Omental fat pad (tissue), 4 donors: ENCODE measurements at places on chromosomes 12 and 14. TPM values are rescaled to one million over a fixed set of nuclear protein-coding genes. Genes with fewer than 3 reads are reported as not detected.

The PTCSC3 gene
- not detected for total RNA-seq

The SLC5A8 gene
- total RNA-seq = 0.12 TPM

The ASPG gene
- 1.5 TPM for total RNA-seq

The DLST gene
- total RNA-seq = 102 TPM

The WSCD2 gene
- total RNA-seq = 1.3 TPM

DNA sequence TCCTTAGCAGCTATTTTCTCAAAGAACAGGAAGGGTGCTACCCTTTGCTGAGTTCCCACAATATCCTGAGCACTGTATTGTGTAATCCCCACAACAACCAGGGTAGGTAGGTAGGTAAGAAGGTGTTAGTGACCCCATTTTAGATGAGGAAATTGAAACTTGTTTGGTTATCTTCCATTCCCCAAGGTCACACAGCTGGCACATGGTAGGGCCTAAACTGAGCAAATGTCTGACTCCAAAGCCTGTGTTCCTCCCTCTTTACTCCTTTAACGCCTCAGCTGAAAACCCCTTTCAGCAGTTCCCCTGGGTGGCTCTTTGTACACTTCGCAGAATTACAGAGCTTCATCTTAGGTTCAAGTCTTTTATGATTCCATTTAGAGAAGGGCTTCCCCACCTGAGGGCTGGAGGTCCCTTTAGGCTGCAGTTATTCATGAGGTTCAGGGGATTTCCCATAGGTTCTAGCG lies 26.5 kb upstream of the RIC8B start:
- DNase-seq = no peak

DNA sequence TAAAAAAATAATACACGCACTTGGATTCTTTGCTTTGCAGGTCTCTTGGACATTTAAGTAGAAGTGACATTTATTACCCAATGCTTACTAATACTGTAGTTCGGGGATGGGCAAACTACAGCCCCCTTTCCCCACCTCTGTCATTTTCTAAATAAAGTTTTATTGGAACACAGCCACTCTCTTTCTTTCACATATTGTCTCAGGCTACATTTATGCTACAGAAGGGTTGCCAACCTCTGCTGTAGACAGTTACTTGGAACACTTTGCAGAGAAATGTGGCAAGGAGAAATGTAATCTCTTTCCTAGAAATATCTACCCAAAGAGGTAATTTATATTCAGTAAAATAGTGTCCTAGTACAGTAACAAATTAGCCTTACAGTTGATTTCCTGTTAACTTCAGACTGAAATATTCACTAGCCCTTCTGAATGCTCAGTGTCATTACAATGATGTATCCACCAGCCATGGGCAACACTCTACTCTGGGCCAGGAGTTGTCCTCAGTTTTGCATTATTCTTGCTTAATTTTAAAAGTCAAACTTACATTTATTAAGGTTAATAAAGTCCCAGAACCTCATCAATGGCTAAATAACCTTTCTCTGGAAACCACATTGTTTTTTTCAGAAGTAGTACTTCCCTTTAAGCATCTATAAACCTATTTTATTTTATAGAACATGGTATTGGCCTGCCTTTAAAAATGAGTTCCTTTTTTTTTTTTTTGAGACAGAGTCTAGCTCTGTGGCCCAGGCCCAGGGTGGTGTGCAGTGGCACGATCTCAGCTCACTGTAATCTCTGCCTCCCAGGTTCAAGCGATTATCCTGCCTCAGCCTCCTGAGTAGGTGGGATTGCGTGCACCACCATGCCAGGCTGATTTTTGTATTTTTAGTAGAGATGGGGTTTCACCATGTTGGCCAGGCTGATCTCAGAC lies 269.6 kb upstream of the AMIGO2 start:
- no peak for DNase-seq

DNA sequence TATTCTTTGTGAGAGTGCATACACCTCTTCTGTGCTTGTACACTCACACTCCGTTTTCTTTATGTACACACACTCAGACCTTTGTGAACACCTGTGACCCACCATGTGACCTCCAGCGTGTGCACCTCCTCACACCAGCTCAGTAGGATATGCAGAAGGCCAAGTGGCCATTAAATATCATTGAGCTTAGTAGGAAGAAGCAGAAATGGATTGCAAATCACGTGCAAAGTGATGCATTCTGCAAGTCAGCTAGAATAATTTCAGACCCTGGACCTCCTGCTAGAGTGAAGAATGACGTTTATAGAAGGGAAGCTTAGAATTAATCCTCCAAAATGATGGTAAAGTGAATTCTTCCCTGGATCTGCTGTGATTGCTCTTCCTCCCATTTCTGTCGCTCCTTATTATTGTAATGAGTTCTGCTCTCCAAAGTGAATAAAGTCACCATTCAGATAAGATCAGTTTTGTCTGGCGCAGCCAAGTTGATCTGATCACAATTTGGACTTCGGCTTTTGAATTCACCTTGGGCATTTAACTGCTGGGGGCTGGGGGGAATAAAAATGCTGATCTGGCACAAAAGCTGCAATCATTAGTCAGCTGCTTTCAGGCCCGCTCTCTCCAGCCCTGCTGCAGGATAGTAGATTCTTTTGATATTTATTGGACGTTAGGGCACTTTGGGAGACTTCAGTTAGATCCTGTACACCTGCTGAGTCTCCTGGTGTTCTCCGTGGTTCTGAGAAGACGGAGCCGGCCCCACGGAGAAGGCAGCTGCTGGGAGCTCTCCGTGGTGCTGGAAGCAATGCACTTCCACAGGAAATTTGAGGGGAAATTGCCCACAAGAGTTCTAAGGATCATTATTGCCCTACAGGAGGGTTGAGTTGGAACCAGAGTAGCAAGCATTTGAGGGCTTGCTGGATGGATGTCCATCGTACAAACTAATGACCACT lies 12.4 kb upstream of the NRXN3 start:
- DNase-seq = no peak

DNA sequence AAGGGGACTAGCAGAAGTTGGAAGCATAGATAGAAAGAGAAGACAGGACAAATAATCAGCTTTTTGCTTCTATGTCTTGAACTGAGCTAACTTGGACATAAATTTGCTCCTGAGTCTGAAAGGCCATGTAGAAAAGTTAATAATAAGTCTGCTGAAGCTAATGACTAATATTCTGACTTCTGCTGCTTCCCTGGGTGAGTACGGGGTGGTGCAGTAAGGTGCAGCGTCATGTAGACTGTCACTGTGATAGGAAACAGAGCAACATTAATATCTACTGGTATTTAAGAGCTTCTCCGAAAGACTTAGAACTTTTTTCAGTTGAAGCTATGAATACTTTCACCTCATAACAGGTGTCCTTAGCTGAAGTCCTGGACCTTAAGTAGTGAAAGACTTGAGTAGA lies 34.1 kb upstream of the CPM start:
- DNase-seq = no peak

DNA sequence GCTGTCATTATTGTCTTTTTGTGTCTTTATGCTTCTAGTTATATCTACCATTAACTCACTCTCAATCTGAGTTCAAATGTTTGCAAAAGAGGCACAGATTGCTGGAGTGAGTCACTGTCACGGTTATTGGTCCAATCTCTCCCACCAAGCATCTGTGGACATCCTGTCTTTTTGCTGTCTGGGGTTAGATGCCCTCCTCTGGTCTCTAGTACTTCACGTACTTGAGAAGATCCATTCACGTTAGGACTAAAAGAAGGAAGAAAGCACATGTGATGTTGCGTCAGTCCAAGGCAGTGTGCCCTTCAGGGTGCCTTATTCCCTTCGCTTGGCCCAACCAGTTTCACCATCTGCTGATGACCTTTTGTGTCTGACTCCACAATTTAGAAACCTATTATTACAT lies 72.3 kb upstream of the STXBP6 start:
- DNase-seq = no peak

DNA sequence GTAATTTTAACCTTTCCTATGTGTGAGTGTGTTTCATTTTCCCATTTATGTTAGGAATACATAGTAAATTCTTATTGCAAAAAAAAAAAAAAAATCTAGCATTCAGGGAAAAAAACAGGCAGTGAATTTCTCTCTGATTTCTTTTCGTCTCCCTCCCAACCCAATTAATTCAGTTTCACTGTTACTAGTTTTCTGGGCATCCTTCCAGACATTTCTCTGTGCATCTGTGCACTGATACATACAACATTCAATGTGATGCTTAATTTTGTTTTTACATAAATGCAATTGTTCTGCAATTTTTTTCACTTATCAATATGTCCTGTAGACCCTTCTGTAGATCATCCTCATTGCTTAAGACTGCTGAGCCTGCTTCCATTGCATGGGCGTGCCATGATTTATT lies 694.3 kb upstream of the TBX3 start:
- no peak for DNase-seq
